ENCODE measurements at places on chromosomes 5 and 9.

DNA sequence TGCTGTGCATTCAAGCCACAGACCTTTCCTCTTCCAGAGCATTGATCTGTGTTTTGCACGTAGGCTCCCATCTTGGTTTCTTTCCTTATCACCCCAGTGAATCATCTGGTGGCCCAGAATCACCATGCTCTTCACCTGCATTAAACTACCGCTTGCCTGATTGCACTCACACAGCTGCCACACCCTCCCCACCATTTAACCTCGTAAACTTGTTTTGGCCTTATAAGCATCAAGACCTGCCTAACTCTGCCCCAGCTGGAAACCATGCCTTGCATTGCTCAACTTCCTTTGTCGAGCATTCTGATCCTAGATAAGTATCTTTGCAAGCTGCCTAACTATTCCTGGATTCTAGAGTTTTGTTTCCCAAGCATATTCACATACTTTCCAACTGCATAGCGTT lies 369.6 kb upstream of the SEMA6A start:
- no peak for DNase-seq

DNA sequence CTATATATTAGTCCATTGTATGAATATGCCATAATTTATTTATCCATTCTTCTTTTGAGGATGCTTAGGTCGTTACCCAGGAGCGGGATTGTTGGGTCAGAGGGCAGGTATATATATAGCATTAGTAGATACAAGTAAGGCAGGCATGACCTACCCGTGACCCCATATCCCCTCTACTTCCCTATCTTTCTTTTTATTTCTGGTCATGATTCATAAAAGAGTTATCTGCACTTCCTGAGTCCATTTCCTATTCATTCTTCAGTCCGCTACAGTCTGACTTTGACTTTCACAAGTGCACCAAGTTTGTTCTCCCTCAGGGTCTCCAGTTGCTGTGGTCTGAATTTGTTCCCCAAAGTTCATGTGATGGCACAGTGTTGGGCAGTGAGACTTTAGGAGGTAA lies 6.9 kb downstream of the RHOBTB3 start:
- DNase-seq: no peak

DNA sequence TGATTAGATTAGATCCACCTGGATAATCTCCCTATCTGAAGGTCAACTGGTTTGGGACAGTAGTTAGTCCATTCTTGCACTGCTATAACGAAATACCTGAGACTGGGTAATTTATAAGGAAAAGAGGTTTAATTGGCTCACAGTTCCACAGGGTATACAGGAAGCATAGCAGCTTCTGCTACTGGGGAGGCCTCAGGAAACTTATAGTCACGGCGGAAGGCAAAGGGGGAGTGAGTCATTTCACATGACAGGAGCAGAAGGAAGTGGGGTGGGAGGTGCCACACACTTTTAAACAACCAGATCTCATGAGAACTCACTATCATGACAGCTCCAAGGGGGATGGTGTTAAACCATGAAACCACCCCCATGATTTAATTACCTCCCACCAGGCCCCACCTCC lies 9.9 kb downstream of the C9orf40 start:
- DNase-seq: no peak

- no peak for DNase-seq
Measured at GRCh38 chr5:156328766-156329165, 1.8 kb downstream of the SGCD start.

GRCh38 chr9:137217276-137218211 lies 4.5 kb downstream of the RNF208 start:
- no peak for DNase-seq

DNA sequence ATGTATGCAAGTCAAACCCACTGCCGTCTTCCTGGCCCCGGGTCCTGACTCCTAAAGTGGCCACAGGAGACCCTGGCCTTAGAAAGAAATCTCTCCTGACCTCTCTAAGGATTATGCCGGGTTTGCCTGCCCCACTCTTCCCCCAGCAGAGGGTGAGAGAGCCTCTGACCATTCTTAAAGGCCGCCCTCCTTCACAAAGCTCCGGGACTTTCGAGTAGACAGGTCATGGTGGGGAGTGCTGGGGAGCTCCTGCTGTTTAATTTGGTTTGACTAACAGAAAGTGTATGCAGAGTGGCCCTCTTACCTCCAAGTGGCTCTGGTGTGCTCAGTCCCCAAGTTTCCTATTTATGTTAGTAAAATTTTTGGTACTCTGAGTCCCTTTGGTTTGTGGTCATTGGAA lies 111.8 kb downstream of the LRRC70 start:
- DNase-seq: no peak

DNA sequence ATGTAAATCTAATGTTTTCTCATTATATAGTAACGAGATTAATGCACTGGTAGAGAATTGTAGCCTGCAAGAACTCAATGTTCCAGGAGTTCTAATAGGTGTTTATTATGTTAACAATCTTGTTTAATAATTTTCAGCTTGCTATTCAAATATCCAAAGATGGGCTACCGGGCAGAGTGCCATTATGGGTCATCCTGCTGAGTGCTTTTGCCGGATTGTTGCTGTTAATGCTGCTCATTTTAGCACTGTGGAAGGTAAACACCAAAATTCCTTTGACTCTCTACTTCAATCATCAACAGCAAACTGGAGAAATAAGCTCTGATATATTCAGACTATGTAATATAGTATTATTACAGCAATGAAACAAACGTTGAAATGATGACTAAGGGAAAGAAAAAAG lies 41.9 kb upstream of the ITGA2 start:
- DNase-seq: no peak

GRCh38 chr9:72533322-72533721 lies 11.9 kb downstream of the TMC1 start:
- DNase-seq: peak; percentile 32

GRCh38 chr5:115962565-115963402 lies 509 bp downstream of the LVRN start:
- DNase-seq: no peak

GRCh38 chr5:85703296-85703695 lies 914.4 kb upstream of the COX7C start:
- DNase-seq: no peak

DNA sequence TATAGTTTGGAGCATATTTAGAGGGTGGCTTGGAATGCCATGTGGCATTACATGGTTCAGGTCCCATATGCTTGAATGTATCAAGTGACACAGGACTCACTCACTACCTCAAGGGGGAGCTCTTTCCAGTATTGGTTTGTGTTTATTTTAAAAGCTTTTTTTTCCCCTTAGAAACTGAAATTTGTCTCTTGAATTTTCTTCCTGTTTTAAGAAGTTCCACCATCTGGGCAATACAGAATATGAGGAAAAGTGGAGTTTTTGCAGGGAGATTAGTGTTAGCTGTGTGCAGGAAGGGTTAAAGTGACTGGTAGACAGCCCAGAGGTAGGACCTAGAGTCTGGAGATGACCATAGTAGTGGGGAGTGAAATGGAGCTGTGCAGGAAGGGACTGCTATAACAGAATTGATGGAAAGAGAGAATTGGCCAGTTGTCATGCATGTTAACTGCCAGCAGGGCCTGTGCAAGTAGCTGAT lies 36.6 kb downstream of the CTNNA1 start:
- DNase-seq: no peak

All from RCC 7860 (cell line).